ENCODE measurements at places on chromosomes 2 and 18.

DNA sequence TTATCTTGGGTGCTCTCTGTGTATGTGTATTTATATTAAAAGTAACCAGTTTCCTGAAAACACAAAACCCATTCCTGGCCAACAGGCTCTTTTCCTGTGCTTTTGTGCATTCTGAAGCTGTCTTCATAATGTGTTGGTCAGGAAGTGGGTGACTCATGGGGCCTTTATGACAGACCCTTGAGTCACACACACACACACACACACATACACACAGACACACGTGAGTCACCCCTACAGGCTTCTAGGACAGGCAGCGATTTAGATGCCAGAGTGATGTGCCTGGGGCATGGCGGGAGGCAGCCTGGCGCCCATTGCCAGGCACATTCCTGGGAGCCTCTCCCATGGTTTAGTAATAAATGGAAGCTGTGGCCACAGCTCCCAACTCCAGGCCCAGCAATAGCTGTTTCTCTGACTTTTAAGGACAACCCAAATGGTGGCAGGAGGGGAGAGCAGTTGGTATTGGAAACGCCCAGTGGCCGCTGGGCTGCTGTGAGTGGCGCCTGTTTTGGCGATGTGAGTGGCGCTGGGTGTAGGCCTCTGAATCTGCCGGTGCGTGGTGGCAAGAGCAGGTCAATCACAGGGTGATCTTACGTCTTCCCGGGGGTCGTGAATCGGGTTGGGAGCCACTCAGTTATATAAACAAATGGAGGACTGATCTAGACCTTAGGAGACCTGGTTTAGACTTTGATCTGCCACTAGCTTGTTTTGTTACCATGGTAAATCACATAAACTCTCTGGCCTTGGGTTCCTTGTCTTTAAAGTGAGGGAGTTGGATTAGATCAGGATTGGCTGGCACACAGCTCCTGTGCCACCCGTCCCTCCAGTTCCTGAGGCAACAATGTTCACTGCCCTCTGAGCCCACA is 150.7 kb upstream of the DLX2 start:
- DNase-seq: no peak

GRCh38 chr2:28650266-28650584 is 101.4 kb upstream of the PPP1CB start:
- no peak for DNase-seq

DNA sequence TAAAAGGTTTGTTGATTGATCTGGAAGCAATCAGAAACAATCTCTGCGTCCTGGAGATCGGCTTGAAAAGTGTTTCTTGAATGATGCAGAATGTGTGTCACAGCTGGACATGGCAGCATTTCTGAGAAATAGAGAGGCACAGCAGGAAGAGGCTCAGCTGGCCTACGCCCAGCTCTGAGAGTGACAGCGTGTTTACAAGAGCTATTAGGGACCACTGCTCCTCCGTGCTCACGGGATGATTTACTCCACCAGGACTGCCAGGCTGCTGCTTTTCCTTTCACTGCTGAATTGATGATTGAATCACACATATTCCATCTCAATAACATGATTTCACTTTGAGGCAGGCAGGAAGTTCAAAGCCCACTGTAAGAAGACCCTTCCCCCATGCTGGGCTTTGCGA is 62.8 kb downstream of the GALNT14 start:
- no peak for DNase-seq

DNA sequence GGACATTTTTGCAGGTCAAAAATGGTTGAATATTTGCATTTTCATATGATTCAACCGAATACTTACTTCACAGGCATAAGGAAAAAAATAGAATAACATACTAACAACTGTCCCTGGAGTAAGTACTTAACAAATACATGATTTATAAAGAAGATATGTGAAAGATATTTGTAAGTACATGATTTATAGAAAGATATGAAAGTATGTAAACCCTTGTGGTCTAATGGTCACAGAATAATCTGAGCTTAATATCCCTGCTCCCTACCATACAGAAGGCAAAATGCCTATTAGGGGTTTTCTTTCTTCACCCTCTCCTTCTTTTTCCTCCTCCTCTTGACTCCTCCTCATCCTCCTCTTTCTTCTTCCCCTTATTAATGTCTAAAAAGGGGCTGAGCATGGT is 20.6 kb upstream of the ACTR3 start:
- DNase-seq: no peak

DNA sequence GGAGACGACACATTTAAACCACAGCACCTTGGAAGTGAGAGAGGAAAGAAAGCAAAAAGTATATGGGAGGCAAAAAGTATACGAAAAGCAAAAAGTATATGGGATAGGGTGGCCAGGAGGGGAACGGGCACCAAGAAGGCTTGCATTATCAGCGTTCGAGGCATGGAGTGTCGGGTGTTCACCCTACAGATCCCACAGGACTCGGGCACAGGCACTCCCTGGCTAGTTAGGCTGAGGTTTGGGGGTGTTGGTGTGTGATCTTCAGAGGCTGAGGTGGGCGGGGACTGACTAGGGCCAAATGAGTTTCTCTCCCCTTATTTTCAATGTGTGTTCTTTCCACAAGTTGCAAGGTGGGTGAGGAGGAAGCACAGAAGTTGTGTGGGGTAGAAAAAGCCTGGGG is 86.6 kb downstream of the EVA1A start:
- no peak for DNase-seq

GRCh38 chr2:36287363-36288275 is 68.0 kb upstream of the CRIM1 start:
- no peak for DNase-seq

DNA sequence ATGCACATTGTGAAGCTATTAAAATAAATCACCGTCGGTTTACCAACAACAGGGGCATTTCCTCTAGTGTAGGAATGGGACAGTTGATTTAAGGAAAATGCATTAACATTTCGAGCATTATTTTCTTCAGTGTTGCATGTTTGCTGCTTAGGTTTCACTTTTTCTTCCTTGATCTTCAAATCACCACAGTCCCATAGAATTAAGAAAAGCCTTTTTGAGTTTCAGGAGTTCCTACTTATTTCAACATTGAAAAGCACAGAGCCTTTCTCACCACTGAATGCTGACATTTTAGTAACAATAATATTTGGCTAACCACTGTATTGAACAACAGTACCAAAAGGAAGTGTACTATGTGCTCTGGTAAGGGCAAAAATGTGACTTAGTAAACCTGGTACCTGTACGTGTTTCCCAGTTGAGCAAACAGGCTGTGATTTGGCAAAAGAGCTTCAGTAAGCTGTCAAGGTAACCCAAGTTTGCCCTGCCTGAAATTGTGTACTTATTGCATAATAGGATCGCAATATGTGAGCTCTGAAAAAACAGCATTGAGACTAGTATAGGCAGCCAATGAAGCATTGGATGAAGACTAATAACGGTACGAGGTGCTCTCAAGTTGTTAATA is 2.2 kb downstream of the LRRTM4 start:
- no peak for DNase-seq

DNA sequence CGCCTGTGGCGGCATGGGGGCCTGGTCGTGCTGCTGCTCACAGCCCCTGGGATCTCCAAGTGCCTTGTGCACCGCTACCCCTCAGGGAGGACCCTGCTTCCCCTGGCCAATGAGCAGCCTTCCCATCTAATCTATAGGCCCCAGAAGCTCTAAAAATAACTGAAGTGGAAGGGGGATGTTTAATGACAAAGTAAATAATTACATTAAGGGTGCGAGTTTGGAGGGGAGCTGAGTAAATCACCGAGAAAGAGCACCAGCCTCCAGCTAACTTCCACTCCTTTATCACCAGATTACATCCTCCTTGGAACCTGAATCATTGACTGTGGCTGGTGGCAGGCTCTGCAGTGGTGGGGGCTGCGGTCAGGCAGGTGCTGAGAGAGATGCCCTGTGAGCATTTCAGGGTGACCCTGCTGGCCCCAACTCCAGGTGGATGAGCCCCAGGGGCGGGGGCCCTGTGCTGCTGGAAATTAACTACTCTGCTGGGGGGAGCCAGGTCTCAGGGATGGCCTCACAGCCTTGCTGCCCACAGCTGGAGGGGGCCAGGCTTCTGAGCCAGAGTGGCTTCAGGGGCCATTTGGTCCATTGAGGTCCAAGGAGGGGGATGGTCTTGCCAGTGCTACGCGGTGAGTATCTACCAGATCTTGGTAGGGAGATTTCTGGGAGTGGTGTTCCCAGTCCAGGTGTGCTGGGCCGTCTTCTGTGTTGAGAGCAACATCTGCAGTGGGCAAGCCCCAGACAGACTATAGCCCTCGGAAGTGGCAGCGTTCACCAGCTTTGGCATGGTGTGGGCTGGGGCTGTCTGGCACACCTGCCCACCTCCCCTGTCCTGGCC is 74.2 kb downstream of the GLI2 start:
- no peak for DNase-seq

DNA sequence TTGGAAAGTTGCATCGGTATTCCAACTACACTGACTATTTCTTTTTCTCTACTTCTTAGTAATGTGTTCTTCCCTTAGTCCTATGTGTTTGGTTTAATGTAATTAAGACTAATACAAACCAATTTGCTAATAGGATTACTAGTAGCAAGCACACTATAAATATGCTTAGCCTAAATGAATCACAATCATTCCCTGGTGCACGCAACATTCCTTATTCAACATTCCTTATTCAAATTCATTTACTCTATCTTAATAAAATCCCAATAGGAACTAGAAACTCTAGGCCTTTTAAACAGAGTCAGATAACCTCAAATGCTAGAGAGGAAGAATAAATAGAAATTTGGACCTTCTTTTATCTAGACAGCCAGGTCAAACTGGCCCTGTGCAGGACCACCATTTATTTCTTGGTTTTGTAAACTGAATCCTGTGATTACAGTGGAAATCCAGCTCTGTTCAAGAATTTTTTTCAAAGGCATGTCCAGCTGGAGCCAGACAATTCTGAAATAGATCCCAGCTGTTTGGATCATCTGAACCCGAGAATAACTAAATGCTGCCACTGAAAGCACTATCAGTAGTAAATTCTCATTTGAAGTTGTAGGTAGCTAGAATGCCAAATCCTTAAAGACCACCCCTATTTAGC is 103.1 kb downstream of the PPP1R1C start:
- DNase-seq: no peak

GRCh38 chr18:3715231-3716080 is 265.5 kb downstream of the TGIF1 start:
- no peak for DNase-seq

DNA sequence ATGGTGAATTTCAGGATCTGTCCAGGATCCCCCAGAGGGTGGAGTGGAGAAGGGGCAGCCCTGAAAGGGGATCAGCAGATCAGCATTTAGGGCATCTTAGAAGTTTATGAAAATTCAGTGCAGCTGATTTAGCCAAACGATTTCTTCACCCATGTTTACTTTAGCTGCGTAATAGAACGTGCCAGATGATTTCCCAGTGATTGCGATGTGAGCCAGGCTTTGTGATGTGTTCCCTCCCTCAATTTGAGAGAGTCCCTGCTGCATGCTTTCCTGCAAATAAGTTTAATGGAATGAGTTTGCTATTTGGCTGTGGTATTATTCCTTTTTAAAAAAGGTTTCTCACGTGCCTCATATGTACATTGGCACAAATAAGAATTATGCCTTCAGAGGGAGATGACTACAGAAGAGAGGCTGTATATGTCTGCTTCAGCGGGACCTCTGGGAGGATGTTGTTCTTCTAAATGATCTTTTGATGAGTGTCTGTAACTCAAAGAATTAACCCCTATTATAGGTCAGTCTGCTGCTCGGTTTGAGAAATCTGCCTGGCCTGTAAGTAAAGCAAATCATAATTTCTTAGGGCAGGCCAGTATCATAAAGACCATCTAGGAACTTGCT is 111.9 kb downstream of the MRO start:
- DNase-seq: no peak

DNA sequence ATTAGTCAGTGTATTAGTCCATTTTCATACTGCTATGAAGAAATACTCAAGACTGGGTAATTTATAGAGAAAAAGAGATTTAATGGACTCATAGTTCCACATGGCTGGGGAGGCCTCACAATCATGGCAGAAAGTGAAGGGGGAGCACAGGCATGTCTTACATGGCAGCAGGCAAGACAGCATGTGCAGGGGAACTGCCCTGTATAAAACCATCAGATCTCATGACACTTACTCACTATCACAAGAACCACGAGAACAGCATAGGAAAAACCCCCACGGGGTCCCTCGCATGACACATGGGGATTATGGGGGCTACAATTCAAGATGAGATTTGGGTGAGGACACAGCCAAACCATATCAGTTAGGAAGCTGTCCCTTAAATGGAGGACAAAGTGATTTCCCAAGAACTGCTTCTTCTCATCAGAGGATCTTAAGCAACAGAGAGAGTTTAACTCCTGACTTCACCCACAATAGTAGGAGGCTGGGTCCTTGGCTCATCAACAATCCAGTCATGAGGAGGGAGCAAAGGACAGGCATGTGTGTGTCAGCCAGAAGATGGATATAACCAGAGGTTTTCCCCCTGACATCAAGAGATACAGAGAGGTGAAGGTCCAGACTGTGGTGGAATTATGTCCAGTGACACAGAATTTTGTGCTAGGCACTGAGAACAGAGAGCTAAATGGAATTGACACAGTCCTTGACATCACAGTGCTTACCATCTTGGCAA is 203.8 kb upstream of the SH3BP4 start:
- no peak for DNase-seq

DNA sequence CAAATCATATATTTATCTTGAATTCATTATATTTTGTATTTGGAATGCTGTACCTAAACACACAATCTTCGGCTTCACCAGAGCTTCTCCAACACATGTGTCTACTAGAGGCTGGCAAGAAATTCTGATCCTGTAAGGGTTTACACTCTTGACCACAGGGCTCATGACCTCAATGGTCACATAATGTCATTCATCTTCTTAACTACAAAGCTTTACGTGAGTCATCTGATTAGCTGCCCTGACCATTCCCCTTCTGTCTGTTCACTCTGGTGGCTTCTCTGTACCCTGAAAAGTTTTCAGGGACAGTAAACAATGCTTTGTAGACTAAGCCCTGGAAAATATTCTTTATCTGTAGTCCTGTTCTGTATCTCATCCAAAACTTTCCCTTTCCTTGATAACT is 423.9 kb downstream of the CMPK2 start:
- no peak for DNase-seq

Measured in activated CD4-positive, alpha-beta T cell treated with anti-CD3 and anti-CD28 coated beads, Interleukin-2, amount 50 U/mL, for 1 hour (primary cell).